ENCODE measurements at places on chromosomes 16 and 17.

DNA sequence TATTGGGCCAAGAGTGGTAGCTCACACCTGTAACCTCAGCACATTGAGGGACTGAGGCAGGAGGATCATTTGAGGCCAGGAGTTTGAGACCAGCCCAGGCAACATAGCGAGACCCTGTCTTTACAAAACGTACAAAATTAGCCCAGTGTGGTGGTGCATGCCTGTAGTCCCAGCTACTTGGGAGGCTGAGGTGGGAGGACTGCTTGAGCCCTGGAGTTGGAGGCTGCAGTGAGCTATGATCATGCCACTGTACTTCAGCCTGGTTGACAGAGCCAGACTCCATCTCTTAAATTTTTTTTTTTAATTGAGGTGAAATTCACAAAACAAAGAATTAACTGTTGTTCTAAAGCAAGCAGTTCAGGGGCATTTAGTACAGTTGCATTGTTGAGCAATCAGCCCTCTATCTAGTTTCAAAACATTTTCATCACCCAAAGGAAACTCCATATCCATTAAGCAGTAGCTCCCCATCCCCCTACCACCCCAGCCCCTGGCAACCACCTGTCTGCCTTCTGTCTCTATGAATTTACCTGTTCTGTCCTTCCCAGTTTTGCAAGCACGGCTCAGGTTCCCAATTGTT lies 15.6 kb downstream of the SNX29 start:
- no peak for DNase-seq

GRCh38 chr17:28042721-28043291 lies 329 bp downstream of the NLK start:
- no peak for DNase-seq

- no peak for DNase-seq
These were observed 12.4 kb upstream of the TEX19 start for GRCh38 chr17:82346342-82347300.

DNA sequence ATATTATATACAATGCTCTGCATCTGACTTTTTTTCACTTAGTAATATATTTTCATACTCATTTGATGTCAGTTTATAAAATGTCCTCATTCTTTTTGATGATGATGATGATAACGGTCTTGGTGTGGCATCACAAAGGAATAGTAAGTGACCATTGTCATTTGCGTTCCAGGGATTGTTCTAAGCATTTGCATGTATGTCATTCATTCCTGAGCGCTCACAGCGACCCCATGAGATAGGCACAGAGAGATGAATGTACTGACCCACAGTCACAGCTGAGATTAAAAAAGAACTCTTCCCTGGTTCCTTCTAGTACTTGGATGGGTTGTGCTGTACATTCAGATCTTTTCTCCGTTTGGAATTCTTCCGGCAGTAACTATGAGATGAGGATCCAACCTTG lies 21.2 kb upstream of the MSI2 start:
- no peak for DNase-seq
